ENCODE measurements at places on chromosomes 11 and 22. TPM values are rescaled to one million over a fixed set of nuclear protein-coding genes. Genes with fewer than 3 reads are reported as not detected.

Gene IGLL1
- total RNA-seq, result not detected

Gene BLID
- total RNA-seq, result not detected

Gene TP53AIP1
- not detected for total RNA-seq

Gene CD248
- total RNA-seq, result 26.7 TPM
